ENCODE measurements at places on chromosomes 12 and 14. TPM values are rescaled to one million over a fixed set of nuclear protein-coding genes. Genes with fewer than 3 reads are reported as not detected.
A peak's percentile ranks its signal among the peaks of the same experiment; 100 is the strongest.

DNA sequence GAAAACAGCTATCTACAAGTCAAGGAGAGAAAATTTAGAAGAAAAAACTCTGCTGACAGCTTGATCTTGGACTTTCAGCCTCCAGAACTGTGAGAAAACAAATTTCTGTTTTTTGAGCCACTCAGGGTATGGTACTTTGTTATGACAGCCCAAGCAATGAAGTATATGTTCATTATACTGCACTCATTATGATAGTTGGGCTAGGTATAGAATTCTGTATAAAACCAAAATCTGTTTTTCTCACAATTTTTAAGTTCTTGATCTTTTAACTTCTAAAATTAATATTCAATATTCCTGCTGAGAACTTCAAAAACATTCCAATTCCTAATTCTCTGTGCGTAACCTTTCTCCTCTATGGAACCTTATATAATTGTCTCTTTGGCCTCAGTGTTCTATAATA lies 200.8 kb downstream of the SLC5A8 start:
- DNase-seq = no peak

- no peak for DNase-seq
These were observed 14.8 kb downstream of the MAPK1IP1L start for GRCh38 chr14:55066223-55066622.

DNA sequence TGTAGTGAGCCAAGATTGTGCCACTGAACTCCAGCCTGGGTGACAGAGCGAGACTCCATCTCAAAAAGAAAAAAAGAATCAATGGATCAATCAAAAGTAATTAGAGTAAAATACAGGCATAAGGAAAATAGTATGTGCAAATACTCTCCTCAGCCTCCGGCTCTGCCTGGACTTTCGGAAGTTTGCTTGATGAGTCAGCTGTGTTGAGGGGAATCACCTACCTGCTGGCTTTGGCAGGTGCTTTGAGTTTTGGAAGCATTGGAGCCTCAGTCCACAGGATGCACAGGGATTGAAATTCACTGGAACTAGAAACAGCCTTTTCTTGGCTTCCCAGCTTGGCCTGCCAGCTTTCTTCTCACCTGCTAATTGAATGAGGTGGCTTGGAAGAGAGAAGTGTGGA lies 268.2 kb downstream of the PCNX1 start:
- DNase-seq = no peak

DNA sequence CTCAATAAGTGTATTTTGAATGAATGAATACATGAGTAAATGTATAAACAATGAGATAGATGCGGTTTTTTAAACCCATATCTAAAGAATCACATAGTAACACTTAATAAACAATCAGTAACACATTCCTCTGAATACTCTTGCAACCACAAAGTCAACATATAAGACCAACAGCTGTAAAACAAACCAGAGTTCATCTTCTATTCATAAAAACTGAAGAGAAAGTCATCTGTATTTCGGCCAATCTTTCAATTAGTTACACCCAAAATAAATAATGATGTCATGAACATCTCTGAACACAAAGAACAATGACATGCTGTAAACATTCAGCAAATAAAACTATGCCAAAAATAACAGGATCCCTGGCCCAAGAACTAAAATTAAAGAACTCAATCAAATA lies 47.2 kb downstream of the ARMH4 start:
- peak; percentile 45 for DNase-seq

GRCh38 chr12:80721326-80721725 lies 4.6 kb downstream of the MYF5 start:
- no peak for DNase-seq

DNA sequence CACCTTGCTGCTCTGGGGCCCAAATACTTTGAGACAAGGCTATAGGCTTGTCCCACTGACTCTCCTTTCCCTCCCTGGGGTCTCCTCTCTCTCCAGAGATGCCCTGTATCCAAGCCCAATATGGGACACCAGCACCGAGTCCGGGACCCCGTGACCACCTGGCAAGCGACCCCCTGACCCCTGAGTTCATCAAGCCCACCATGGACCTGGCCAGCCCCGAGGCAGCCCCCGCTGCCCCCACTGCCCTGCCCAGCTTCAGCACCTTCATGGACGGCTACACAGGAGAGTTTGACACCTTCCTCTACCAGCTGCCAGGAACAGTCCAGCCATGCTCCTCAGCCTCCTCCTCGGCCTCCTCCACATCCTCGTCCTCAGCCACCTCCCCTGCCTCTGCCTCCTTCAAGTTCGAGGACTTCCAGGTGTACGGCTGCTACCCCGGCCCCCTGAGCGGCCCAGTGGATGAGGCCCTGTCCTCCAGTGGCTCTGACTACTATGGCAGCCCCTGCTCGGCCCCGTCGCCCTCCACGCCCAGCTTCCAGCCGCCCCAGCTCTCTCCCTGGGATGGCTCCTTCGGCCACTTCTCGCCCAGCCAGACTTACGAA lies 3.1 kb downstream of the NR4A1 start:
- no peak for DNase-seq

- DNase-seq = no peak
These were observed 5.0 kb downstream of the CDCA4 start for GRCh38 chr14:105015905-105016304.

DNA sequence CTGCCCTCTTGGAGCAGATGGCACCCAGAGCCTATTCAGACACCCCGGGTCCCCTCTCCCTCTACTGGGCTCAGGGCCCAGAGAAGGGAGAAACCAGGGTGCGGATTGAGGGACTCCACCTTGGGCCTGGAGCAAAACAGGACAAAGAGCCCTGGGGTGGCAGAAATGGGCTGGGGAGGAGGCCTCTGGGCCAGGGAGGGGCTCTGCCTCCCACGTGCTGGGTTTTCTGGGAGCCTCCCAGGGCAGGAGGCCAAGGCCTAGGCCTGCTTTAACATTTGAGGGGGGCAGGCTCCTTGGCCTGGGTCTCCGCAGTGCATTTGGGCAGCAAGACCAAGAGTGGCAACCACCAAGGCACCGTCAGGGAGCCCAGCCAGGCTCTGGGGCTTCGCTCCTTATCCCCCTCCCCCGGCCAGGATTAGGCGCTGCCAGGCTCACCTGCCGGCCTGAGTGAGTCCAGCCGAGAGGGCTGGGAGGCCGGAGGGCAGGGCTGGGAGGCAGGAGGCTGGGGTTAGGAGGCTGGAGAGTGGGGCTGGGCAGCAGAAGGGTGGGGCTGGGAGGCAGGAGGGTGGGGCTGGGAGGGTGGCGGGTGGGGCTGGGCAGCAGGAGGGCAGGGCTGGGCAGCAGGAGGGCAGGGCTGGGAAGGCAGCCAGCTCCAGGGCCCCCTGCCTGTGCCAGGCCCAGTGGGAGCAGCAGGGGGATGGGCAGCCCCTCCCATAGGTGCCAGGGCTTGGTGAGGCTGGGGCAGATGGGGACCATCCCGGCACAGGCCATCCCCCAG lies 101.8 kb upstream of the EIF5 start:
- no peak for DNase-seq

BATF gene
- polyA plus RNA-seq = not detected

PRPH gene
- not detected for polyA plus RNA-seq

- no peak for DNase-seq
These were observed 499.3 kb upstream of the TMEM132C start for GRCh38 chr12:127767656-127768055.

C12orf60 gene
- polyA plus RNA-seq = 0.57 TPM

ZNF891 gene
- polyA plus RNA-seq = 0.43 TPM

PPM1H gene
- 0.19 TPM for polyA plus RNA-seq

All from AG04450 (cell line).